Lower leg skin (tissue), 4 donors: ENCODE measurements at places on chromosomes 12 and 14.

GRCh38 chr12:12715459-12716150, 1.6 kb upstream of the CDKN1B start:
- no peak for DNase-seq

DNA sequence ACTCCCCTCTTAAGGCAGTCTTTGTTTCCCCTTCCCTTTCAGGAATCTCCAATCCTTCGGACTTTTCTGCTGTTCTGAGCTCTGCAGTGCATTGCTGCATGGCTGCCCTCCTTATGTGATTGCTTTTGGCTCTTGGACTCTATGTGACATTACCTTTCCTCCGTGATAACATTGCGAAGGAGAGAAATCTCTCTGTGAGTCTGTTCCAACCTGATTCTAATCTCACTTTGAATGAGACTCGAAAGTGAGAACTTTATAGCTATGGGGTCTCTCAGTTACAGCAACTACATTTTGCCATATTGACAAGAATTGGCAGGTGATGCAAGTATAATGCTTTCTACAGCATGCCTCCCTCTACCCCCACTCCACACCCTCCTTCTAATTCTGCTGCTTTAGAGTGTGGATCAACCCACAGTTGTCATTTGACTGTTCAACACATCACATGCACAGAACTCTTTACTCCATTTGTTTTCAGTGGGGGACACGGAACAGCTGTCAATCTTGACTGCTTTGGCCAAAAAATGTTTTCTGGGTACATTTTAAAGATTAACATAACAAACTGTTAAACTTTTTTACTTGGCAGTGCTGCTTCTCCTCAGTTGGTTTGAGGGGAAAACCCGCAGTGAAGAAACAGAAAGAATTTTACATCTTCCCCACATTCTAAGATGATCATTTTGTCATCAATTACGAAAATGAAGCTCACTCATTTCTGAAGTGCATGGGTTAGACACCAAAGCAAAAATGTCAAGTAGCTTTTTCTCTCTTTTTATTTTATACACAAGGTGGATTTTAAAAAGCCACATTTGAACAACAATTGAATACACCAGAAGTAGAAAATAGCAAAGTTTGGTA, 125.5 kb upstream of the RMST start:
- DNase-seq, result no peak

GRCh38 chr12:79422060-79422812, 268.5 kb downstream of the PAWR start:
- no peak for DNase-seq

GRCh38 chr12:53963434-53964314, 9.0 kb downstream of the HOXC12 start:
- no peak for DNase-seq
